ENCODE measurements at places on chromosomes 3 and 15.
A peak's percentile ranks its signal among the peaks of the same experiment; 100 is the strongest.

DNA sequence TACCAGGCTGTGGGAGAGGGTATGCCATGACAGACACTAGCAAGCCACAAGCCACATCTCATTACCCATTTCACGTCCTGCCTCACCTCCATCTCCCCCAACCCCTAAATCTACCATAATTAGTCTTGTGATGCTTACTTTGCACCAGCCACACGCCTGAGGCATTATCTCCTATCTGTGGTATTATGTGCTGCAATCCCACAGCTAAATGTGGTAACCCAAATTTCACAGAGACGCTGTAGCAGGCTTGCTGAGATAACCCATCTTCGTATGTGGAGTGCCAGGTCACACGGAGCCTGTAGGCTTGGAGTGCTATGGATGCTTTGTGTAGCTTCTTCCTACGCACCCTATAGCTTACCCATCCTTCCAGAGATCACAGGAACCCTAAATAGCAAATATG, 256.7 kb upstream of the KCNH8 start:
- DNase-seq = no peak

DNA sequence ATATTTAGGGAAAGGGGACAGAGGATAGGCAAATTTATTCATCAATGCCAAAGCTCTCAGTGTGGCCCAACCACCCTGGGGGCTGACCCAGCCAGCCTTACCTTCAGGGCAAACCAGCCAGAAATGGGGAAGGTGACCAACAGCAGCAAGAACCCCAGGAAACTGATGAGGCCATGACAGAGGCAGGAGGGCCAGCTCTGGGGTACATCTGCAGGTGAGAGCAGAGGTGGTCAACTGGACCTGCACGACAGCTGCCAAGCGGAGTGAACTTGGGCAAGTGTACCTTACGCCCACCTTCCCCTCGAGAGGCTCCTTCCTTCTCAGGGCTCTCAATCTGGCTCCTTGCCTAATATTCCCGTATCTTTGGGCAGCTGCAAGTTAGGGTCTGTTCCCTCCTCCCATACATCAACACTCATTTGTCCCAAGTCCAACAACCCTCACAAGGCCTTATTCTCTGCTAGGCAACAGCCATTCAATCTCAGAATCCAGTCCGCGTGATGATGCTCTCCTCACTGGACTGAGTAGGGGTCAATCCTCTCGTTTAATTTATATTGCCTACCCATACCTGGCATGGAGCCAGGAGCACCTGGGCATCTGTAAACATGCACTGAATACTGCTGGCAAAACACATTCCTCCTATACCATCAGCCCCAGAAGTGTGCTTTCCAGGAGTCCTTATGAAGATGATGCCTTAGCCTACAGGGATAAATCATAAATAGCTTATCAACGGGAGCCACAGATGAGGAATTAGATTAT, 1.7 kb downstream of the STOML1 start:
- no peak for DNase-seq

DNA sequence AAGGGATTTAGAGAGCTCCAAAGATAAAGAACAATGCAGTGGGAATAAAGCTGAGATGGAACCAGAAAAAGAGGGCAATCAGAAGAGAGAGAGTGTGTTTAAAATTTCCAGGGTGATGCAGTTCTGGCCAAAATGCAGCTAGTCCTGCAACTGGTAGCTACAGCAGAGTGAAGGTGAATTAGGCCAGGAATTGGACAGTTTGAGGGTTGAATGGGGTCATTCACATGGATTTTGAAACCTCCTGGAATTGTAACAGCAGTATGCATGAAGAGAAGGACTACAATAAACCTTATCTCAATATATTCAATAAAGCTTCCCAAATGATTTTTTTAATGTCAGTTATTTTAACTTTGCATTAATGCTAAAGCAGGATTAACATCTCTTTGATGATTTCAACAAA, 85.2 kb downstream of the CBLB start:
- no peak for DNase-seq

GRCh38 chr3:45772341-45773035, 23.8 kb downstream of the SLC6A20 start:
- no peak for DNase-seq

DNA sequence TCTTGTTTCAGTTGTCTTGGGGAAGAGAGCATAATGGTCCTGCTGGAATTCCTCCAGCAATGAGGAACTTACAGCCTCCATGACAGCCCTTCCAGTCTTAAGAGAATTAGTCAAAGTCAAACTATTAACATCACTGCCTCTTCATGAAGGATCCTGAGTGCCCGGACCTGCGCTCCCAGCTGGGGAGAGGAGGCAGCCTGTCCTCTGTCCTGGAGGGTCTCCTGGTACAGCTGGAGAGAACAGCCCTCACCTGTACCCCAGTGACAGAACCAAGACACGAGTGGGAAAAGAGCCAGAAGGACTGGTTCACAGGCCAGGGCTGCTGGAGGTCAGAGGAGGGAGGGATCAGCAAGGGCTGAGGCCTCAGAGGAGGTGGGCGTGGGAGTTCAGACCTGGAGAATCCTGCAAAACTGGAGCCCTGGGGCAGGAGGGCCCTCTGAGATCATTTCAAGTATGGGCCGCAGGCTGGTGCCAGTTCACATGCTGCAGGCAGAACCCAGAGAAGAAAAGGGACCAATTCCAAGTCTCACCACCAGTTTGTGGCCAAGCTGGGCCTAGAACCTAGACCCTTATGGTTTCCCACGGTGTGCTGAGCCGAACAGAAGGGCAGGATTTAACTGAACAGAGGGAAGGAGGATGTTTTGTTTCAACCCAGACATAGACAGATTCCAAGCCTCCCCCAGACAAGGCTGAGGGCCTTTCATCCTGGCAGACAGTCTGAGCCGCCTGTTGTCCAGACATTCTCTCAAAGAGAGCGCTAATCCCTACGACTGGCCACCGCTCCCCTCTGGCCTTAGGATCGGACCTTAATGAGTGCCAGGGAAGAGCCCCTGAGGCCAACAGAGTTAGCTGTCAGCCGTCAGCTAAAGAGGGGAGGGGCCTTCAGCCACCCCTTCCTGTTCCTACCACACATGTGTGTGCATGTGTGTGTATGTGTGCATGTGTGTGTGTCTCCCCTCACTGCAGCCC, 18.2 kb downstream of the LOXL1 start:
- no peak for DNase-seq

DNA sequence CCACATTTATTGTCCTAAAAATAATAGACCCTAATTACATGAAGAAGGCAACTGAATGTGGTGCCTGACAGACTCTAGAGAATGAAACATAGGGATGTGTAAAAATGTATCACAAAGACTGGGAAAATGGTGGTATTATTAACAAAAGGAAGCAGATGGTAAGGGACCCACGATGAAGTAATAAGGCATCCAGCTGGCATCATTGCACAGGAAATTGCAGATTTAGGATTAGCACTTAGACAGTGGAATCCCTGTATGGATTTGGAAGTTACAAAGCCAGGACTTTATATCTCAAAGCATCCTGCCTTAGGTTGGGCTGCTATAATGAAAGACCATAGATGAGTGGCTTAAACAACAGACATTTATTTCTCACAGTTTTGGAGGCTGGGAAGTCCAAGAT, 104.3 kb downstream of the PPM1L start:
- DNase-seq = no peak

- peak; percentile 74 for DNase-seq
Measured at GRCh38 chr15:89115547-89115946, 27.3 kb downstream of the ABHD2 start.

- DNase-seq = no peak
Measured at GRCh38 chr15:80234883-80235282, 17.1 kb downstream of the CTXND1 start.

DNA sequence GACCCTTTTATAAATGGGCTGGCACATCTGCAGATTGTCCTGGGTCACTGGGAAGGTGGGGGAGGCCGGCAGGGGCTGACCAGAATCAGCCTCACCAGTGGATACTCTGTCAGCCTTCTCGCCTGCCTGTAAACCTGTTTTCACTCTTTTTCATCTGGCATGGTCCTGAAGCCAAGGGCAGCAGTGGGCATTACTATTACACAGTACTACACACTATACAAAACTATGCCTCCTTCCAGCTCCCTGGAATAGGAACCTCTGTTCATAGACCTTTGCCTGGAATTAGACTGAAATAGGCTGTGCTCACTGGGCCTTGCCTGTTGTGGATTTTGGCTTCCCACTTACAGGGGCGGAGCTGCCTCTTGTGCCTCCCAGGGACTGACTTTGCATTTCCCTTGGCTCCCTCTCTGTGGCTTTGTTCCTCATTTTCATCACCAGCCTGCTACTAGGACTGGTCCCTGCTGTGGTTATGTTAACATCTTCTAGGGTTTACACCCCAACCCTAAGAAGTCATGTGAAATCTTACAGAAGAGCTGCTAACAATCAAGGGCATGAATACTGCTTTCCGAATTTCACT, 120.7 kb downstream of the FNDC3B start:
- DNase-seq = no peak

GRCh38 chr3:186506857-186507256, 37.3 kb downstream of the CRYGS start:
- no peak for DNase-seq

DNA sequence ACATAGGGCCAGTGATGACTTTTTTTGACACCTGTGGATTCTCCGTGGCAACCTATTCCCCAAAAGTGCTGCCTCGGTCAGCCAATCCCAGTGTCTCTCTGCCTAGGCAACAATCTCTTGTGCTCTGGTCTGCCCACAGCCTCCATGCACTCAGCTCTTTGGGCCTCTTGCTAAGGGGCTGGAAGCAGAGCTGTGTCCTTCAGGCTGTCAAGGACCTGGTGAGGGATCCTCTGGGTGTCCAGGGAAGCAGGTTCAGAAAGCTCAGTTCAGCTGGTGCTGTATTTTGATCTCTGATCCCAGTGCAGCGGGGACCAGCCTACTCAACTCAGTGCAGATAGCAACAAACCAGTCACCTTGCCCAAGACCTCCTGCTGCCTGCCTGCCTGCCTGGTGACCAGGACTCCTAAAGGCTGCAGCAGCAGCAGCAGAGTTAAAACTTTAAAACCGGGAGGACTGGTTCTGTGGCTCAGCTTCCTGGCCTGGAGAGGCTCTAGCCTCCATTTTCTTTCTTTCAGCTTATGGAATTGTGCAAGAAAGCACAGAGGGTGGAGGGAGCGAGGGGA, 6.2 kb downstream of the PAK6 start:
- no peak for DNase-seq

DNA sequence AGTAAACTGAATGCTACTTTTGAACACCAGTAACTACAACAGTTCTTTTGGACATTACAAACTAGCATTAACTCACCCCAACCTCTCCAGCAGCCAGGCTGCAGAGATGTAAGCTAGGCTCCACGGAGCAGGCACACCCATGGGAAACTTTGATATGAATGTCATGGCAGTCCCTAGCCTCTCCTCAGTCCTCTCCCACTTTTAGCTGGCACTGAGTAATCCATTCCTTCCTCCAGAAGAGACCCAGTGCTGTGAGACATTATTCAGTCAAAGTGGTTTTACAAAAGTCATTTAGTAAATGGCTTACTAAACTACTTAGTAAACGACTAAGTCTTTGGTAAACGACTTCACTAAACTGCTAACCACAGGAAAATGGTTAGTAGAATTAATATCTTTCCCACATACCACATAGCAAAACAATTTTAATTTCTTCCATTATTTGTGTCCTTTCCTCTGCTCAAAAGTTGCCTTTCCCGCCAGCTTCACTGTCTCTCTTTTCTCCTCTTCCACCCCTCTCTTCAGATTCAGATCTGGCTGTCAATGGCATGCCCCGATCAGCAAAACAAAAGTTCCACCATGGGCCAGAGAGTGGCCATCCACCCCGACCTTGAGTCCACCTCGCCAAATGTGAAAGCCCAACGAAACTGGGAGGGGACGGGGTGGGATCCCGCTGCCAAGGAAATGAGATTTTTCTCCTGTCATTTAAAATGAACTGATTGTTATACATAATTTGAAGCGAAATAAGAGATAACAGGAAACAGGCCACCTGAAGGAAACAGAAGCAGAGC, 67.5 kb upstream of the TJP1 start:
- no peak for DNase-seq

DNA sequence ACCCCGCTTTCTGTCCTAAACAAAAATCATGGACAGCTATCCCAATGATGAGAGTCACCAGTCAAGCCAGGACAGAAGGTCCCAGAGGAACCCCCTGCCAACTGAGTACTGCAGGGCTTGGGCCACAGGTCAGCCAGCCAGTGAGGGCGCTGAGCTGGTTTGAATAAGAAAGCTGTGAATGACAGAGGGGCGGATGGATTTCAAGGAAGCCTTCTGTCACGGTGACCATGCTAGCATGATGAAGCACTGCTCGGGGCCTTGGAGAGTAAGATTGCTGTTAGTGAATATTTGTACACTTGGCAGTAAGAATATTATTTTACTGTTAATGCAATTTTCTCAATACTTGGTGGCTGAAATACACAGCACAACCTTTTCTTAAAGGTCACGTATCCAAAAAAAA, 734.0 kb upstream of the NR2F2 start:
- DNase-seq = no peak

GRCh38 chr3:29757054-29757777, 476.3 kb downstream of the RBMS3 start:
- DNase-seq = no peak

DNA sequence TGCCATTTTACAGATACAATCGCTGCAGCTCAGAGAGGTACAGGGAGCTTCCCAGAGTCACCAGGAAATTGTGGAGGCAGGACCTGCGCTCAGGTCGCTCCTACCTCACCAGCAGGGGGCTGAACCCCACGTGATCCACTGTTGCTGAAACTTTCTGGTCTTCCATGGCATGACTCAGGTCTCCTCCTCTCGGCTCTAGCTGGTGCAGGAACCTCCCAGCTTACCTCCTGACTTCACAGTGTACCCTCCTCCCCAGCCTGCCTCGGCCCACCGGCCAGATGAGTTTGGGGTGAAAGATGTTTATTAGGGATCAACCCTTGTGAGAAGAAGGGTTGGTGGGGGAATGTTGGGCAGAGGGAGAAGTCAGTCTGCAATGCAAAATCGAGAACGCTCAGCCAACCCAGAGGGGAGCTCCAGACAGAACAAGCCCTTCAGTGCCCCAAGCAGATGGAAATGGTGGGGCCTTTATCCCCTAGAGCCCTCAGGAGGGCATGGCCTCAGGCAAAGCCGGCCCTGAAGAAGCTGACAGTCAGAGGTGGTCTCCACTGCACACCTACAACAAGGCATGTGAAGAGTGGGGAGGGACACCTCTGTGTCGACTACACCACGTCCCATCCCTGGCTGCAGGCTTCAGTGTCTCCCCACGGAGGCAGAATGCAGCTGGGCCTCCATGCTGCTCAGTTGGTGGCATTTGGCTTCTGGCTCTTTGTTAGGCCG, 118.6 kb upstream of the PRR20G start:
- no peak for DNase-seq

DNA sequence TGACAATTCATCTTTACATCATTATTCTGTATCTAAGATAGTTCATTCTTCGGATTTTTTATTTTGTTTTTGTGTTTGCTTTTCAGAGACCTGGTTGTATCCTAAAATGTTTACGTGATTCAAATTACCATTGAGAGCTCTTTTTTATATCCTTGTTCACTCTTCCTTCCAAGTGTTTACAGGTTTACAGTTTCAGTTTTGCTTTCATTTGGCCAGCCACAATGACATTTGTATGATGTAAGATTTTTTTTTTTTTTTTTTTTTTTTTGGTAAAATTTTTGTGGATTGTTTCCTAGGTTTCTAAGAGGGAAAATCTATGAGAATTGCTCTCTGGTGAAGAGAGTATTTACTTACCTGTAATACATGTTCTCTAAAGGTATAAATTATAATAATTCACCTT, 55.0 kb downstream of the SETD5 start:
- no peak for DNase-seq
